ENCODE measurements at places on chromosomes 5 and 9. TPM values are rescaled to one million over a fixed set of nuclear protein-coding genes. Genes with fewer than 3 reads are reported as not detected.

The GPR150 gene
- 0.63 TPM for total RNA-seq

The MAMDC2 gene
- total RNA-seq = 0.32 TPM

The PCDHB16 gene
- not detected for total RNA-seq

The PIP5KL1 gene
- 1.4 TPM for total RNA-seq

GRCh38 chr9:87179553-87180340, 232.4 kb upstream of the GAS1 start:
- no peak for DNase-seq

DNA sequence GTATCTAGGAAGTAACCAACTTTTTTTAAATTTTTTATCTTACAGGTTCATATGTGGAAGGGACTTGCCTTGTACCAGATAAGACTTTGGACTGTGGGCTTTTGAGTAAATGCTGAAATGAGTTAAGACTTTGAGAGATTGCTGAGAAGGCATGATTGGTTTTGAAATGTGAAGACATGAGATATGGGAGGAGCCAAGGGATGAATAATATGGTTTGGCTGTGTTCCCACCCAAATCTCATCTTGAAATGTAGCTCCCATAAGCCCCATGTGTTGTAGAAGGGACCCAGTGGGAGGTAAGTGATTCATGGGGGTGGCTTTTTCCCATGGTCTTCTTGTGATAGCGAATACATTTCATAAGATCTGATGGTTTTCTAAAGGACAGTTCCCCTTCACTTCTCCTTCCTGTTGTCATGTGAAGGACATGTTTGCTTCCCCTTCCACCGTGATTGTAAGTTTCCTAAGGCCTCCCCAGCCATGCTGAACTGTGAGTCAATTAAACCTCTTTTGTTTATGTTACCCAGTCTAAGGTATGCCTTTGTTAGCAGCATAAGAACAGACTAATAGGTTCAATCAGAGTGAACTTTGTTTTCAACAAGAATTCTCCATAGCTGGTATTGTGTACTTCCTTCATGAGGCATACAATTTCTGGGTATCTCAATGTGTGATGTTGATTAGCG, 535.6 kb upstream of the MEF2C start:
- no peak for DNase-seq

DNA sequence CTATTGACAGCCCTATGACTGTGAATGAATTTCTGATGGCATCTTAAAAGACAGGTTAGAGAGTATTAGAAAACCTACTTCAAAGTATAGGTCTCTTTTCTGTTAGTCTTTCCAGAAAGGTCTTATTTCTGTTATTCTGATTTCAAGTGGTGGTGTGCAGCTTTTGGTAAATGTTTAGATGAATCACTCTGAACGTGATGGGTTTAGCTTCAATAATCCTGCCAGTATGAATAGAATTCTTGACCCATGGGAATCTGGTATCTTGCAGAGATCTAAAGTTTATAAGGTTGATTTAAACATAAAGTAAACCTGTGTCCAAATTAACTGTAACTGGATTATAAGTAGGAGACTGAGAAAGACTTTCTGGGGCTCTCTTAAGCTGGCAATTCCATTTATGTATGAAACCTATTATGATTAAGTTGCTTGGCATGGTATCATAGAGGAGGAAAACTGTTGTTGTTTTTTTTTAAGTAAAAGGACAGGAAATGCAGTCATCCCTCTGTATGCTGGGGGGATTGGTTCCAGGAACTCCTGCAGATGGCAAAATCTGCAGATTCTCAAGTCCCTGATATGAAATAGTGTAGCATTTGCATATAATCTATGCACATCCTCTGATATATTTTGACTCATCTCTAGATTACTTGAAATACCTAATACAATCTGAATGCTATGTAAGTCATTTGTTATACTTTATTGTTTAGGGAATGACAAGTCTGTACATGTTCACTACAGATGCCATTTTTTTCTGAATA, 77.0 kb upstream of the ADAMTS19 start:
- DNase-seq = no peak

GRCh38 chr5:91345461-91345860, 37.7 kb downstream of the ARRDC3 start:
- no peak for DNase-seq
